ENCODE measurements at places on chromosomes 16 and 17. TPM values are rescaled to one million over a fixed set of nuclear protein-coding genes. Genes with fewer than 3 reads are reported as not detected.

The TPSD1 gene
- not detected for total RNA-seq

The VMO1 gene
- not detected for total RNA-seq

The LDHD gene
- 6.4 TPM for total RNA-seq

The NXPH3 gene
- total RNA-seq, result 0.49 TPM

The STX1B gene
- total RNA-seq, result 0.97 TPM

The NOD2 gene
- total RNA-seq, result 1.5 TPM

The TAT gene
- total RNA-seq, result 0.16 TPM

The TPSAB1 gene
- not detected for total RNA-seq

The PRR11 gene
- total RNA-seq, result 127 TPM

The KRTAP3-2 gene
- total RNA-seq, result not detected

The PAQR4 gene
- 3.3 TPM for total RNA-seq

The KRT40 gene
- not detected for total RNA-seq

The TBC1D3E gene
- total RNA-seq, result not detected

The KRTAP9-8 gene
- total RNA-seq, result not detected

The HCRT gene
- not detected for total RNA-seq

The NUPR1 gene
- total RNA-seq, result 25.2 TPM

The GDPD3 gene
- 0.73 TPM for total RNA-seq

The XAF1 gene
- total RNA-seq, result 51.5 TPM

The ORMDL3 gene
- 44.0 TPM for total RNA-seq

The IL21R gene
- total RNA-seq, result 0.73 TPM

Data from hair follicle dermal papilla cell (primary cell).